ELR (cell line): ENCODE measurements at places on chromosomes 4 and X.

GRCh38 chrX:71241301-71241700 lies 12.6 kb downstream of the ZMYM3 start:
- no peak for DNase-seq

- no peak for DNase-seq
Measured at GRCh38 chr4:10048941-10049697, 27.8 kb upstream of the SLC2A9 start.

- peak; percentile 25 for DNase-seq
Measured at GRCh38 chr4:123479944-123480343, 83.3 kb downstream of the SPRY1 start.

DNA sequence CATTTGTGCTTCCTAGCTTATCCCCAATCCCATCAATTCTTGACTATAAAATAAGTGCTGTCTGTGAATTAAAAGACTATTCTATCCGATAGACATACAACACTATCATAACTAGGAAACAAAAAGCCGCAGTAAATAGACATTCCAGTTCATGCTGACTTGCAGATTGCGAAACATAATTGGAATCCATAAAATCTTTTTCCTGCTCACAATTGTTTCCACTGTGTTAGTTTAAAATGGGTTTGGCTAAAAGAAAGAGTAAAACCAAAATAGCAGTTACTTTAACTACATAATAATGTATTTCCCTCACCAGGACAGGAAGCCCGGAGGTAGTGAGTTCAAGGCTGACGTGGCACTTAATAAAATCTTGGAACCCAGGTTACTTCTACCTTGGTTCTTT lies 17.2 kb downstream of the SMIM31 start:
- no peak for DNase-seq

DNA sequence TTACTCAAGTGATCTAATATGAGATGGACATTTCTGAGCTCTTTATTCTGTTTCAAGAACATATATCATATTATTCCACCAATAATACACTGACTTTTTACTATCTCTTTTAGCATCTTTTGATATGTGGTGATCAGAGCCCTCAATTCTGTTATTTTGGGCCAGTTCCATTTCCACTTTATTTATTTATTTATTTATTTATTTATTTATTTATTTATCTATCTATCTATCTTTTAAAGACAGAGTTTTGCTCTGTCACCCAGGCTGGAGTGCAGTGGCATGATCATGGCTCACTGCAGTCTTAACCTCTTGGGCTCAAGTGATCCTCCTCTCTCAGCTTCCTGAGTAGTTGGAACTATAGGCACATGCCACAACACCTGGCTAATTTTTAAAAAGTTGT lies 57.4 kb upstream of the GRID2 start:
- no peak for DNase-seq

GRCh38 chr4:26406346-26406975 lies 83.8 kb downstream of the CCKAR start:
- DNase-seq: no peak

GRCh38 chrX:102658556-102658955 lies 7.3 kb downstream of the GPRASP1 start:
- DNase-seq: no peak

DNA sequence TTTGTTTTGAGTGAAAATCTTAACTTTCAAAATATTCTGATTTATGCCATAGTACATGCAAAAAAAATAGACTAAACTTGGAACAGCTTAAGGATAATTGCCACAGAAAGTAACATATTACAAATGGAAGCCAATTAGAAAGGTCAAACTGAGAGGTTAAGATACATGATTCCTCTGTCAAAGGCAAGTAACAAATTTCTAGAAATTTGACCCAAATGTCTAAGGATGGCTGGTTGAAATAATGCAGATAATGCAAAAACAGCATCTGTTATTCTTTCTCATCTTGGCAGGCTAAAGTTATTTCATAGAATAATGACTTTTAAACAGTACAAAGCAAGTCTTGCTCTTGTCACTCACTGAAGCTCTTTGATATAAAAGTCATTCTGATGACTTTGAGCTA lies 10.5 kb downstream of the FGF5 start:
- DNase-seq: no peak

DNA sequence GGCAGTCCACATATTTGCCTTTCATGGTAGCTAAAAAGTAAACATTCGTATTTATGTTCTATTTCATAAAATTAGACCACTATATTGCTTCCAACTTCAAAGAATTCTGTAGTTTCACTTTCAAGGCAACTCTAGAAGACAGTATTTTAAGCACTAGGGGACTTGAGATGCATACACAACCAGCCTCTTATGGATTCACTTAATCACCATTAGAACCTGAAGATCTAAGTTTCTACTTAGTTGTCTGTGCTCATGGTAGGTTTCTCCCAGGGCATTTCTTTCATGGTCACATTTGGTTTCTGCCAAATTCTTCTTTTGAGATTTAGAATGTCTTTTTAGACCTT lies 209.9 kb upstream of the HCCS start:
- peak; percentile 10 for DNase-seq

DNA sequence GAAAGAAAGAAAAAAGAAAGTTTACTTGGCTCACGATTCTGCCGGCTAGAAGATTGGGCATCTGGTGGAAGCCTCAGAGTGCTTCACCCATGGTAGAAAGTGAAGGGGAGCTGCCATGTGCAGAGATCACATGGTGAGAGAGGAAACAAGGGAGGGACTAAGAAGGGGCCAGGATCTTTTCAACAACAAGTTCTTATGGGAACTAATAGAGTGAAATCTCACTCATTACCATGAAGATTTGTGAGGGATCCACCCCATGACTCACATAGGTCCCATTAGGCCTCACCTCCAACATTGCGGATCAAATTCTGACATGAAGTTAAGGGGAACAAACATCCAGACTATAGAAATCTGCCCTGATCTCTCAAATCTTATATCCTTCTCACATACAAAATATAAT lies 61.3 kb upstream of the UGT8 start:
- DNase-seq: no peak

GRCh38 chr4:24792552-24792951 lies 2.8 kb upstream of the SOD3 start:
- DNase-seq: no peak

DNA sequence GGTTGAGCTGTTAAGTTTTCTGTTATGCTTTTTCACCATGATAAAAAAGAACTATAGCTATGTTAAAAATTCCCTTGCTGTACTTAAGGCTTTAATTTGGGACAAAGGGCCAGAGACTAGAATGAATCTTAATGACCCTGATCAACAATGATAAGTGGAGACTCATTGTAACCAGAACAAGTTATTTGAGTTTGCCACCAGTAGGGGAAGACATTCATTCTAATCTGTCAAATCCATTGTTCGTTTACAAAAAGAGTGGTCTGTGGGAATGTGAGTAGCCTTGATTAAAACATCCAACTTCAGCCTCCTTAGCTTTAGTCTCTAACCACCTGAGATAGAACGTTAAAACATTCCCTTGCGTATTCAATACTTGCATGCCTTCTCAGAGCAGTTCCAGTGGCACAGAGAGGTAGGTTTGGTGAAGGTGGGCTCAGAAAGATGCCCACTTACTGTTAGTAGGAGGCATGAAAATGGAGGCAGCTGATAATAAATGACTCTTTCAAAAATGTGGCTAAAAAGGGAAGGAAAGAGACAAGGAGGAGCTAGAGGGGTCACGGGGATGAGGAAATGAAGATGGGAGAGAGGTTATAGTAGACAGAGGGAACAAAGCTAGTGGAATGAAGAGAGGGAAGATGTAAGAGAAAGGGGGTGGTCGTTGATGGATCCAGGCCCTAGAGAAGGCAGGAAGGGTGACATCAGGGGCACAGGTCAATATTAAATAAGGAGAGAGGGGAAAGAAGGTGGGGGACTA lies 66.2 kb downstream of the EGF start:
- DNase-seq: peak; percentile 12

DNA sequence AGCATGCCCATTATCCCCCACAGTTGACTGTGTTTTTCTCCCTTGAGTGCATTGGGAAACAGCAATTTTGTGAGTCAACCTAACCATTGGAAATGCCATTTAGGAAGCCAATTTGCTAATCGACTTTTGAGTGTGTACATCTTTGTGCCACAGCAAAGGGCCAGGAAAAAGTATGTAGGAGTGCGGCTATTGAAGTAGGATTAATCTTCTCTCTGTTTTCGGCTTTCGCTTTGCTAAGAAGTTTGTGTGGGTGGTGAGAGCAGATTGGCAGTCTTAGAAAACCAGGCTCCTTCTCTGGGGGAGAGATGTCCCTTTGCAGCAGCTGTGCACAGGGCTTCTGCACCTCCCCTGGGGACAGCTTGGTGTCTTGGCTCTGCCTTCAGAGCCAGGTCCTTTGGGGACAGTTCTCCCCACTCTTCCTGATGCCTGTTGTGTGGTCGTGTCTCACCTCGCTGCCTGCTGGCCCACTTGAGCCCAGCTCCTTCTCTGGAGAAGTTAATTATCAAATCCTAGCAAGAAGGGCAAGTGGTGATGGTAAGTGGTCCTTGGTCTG lies 74.5 kb downstream of the GEMIN8 start:
- no peak for DNase-seq

GRCh38 chrX:153883163-153883843 lies 2.7 kb downstream of the L1CAM start:
- no peak for DNase-seq

GRCh38 chr4:18533262-18533775 lies 511.8 kb upstream of the LCORL start:
- DNase-seq: no peak

GRCh38 chrX:15676886-15677285 lies 12.3 kb upstream of the CLTRN start:
- DNase-seq: no peak

GRCh38 chr4:83146841-83147240 lies 32.3 kb upstream of the PLAC8 start:
- DNase-seq: no peak

- no peak for DNase-seq
Measured at GRCh38 chr4:22508376-22508775, 7.5 kb downstream of the ADGRA3 start.

- no peak for DNase-seq
Measured at GRCh38 chr4:16106956-16107355, 23.1 kb upstream of the PROM1 start.

DNA sequence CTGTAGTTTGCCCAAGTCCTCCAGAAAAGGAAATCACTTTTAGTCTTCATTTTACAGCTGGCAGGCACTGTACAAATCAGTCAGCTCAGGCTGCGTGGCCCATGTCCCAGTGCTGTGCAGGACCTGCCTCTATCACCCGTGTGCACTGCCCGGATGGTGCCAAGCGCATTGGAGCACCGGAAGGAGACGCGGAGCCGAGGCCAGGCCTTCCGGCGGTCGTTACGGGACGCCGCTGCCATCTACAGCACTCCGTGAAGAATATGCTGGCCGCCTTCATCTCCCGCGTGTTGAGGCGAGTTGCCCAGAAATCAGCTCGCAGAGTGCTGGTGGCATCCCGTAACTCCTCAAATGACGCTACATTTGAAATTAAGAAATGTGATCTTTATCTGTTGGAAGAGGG lies at the start of gene PDHA2:
Gene PDHA2, plus strand, starts transcription at position 203 of the 400 bp plus-strand sequence. Its CDS starts 58 bp downstream, at position 261.
- no peak for DNase-seq

DNA sequence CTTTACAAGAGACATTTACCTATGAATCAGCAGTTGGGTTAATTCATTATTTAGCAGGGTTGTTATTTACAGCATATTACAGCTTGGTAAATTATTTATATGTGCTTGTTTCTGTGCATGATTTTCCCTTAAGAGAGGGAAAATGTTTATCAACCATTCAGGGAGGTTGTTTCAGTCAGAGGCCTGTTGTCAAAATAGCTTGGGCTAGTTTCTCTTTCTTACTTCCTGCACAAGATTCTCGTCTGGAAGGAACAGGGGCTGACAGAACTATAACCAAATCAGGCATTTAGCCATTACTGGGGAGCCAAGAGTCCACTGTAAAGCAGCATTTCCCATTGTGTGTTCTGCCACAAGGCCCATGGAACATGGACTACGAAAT lies 135.8 kb downstream of the HS6ST2 start:
- no peak for DNase-seq

- DNase-seq: peak; percentile 8
Measured at GRCh38 chr4:139403462-139403861, 50.5 kb upstream of the RAB33B start.

DNA sequence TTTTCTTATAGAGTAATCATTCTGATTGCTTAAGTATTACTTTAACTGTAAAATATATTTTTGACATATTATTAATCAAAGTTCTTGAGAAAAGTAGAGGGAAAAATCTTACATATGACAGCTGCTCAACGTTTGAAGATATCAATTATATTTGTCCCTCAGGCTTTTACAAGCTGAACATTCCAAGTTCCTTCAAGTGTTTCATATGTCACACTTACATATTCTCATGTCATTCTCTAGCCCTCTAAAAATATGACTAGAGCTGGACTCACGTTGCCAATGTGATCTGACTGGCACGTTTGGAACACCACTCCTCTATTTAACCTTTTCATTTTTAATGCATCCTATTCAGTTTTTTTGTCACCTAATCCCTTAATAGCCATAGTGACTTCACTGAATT lies 492.9 kb downstream of the PCDH18 start:
- DNase-seq: no peak

DNA sequence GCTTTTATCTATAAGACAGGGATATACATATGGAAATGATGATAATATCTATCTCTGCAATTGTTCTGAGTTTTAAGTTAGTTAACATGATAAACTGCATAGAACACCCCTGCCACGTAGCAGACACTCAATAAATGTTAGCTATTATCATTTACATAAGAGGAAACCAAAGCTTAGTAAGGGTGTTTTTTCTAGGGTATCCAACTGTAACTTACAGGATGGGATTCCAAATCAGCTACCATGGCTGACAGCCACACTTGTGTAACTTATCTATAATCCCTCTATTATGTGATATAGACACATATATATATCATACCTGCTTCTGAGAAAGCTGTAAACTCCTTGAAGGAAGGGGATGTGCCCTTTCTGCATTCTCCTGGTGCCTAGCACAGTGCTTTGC lies 1.1 kb upstream of the SPARCL1 start:
- no peak for DNase-seq

DNA sequence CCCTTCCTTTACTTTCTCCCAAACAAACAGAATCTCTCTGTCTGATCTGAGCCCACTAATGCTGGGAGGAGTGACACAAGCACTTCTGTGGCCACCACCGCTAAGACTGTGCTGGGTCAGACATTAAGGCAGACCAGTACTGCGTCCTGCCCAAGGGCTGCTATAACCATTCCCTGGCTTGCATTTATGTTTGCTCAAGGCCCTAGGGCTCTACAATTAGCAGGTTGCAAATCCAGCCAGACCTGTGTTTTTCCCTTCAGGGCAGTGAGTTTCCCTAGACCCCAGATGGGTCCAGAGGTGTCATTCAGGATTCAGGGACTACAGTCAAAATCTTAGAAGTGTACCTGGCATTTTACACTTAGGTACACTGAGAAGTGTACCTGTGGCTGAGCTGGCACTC lies 89.7 kb downstream of the SPANXN4 start:
- DNase-seq: no peak

DNA sequence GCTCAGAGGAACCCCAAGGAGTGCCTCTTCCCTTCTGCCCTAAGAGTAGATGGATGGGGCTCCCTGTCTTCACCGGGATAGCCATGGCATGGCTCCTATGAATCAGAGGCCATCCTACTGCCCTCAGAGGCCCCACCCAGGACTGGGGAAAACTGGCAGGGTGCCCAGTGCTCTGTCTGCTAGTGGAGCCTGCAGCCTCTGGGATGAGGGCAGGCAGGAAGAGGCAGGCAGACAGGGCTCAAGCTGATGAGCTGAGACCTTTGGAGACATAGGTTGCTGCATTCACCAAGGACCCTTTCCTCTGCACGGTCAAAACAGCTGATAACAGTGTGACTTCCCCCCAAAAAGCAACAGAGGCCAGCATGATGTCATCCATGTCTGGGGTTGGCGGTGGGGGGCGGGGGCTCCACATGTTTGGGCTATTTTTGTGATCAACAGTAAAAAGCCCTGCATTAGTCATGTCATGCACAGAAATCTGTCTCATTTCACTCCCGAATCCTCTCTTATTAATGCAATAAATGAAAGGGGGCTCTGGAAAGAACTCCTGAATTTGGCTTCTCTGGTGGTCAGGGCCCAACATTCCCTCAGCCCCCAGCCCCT lies 207.6 kb upstream of the MAMLD1 start:
- peak; percentile 78 for DNase-seq
